G401 (cell line): ENCODE measurements at places on chromosomes 6 and 20. TPM values are rescaled to one million over a fixed set of nuclear protein-coding genes. Genes with fewer than 3 reads are reported as not detected.
A peak's percentile ranks its signal among the peaks of the same experiment; 100 is the strongest.

DNA sequence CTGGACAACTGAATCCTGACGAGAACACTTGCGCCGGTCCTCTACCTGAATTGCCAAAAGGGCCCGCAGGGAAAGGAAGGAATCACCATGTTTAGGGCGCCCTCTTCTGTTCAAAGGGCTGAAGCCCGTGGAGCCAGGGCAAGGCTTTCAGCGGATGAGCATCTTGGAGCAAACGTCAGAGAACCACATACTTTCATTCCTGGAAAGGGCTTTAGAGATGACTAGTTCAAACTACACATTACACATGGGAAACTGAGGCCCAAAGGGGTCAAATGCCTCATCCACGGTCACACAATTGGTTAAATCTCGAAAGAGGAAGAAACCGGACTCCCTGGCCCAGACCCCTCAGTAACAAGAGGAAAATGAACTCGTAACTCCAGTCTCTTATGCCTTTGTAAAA lies 11.5 kb upstream of the ZNF133 start:
- DNase-seq: peak; percentile 47

DNA sequence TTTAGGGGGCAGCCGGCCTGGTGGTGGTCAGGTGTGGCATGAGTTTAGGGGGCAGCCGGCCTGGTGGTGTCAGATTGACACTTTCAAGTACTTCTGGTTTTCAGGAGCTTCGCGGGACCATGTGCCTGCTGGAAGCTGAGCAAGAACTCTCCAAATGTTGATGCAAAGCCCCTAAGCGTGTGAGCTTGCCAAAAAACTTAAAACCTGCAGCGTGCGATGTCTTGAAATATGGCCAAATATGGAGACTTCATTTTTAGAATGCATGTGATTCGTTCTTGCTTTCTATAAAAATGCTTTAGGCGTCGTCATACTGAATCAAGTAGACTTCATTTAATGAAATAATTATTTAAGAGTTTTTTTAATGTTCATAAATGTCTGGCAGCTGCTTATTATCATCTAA lies 149.4 kb downstream of the SMOC2 start:
- no peak for DNase-seq

DNA sequence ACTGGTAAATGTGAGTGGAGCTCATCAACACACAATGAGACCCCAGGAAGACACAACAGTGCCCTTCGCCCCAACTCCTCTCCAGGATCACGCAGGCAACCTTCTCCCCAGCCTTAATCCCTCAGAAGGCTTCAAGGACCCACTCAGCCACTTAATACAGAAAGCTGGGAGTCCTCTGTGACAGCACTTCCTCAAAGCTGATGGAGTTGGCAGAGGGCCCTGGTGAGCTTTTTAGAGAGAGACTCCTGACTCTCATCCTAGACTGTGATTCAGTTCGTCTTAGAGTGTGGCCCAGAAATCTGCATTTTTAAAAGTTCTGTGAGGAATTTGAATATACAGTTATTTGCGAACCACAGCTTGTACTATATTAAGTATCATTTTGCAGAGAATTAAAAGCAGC lies 187.7 kb downstream of the UST start:
- DNase-seq: peak; percentile 62

GRCh38 chr20:14902432-14903089 lies 565.1 kb upstream of the FLRT3 start:
- DNase-seq: no peak

- DNase-seq: no peak
These were observed 122.3 kb downstream of the TBXT start for GRCh38 chr6:166045173-166045859.

Gene CGA
- not detected in 2 replicates for total RNA-seq

Gene MAFB
- 0.31 and 1.0 TPM in 2 replicates for total RNA-seq

Gene ECT2L
- total RNA-seq: not detected in 2 replicates
